ENCODE measurements at places on chromosomes 16 and 17.
A peak's percentile ranks its signal among the peaks of the same experiment; 100 is the strongest.

DNA sequence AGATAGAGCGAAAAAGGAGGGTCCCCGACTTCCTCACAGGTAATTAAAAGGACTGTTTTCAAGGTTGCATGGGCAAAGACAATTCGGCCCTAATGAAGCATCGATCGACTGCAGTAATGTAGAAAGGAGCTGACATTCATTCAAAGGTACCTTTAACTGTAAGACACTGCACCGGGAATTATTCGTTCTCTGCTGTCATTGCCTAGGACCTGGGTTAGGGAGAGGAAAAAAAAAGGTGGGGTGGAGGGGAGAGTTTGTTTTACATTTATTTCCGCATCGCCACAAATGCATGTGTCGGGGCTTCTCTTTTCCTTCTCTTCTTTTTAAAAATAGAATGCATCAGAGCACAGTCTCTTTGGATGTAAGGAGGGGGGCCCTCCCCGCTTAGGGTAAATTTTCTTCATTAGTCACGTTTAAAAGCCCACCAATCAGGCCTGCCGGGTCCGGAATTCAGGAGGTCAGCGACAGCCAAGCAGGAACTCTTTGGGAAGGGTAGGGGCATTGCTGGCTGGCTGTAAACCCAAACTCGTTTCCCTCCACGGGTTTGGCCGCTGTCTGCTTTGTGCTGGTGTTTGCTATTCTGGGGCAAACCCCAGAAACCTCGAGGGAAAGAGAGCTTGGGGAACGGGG lies 496.2 kb upstream of the ZFHX3 start:
- no peak for DNase-seq

DNA sequence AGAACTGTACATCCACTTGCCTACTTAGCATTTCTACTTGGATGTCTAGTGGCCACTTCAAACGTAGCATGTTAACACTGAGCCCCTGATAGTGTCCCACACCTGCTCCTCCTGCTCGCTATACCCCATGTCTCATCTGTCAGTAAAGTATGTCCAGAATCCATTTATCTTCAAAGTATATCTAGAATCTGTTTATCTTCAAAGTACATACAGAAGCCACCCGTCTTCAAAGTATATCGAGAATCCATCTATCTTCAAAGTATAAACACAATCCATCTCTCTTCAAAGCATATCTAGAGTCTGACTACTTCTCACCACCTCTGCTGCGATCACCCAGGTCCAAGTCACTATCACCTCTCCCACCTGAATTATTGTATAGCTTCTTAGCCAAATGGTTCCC lies 43.8 kb downstream of the MYO1D start:
- no peak for DNase-seq

DNA sequence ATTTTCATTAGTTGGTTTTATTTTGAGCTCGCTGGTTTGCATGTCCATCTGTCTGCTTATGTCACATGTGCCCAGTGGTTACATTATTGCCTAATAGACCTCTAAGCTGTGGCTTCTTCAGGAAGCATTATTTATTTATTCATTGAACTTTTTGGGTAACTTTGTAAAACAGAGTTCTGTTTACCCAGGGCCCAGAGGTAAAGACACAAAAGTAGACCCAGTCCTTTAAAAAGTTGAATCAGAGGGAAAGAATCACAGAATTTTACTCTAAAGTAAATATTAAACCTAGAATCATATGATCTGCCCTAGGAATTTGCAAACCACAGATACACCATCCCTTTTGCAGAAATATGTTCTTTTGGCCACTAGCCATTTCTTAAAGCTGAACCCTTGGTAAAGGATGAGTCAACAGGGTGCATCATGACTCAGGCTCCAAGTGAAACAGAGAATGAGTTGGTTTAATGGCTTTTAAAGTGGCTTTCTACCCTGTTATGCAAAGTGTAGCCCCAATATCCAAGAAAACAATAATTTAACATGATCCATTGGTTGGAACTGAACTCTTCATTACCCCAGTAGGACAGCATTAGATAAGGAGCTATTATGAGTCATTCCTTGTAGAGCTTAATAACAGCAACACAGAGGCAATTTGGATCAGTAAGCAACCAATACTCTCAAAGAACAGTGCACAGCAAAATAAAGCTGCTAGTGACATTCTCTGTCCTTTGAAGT lies 236.3 kb downstream of the KCNJ2 start:
- DNase-seq = no peak

- DNase-seq = peak; percentile 30
These were observed at the start of gene LITAF for GRCh38 chr16:11586856-11587642. TSS of gene LITAF (minus strand) at chr16:11586919. CDS start at chr16:11556730, 30,189 bp downstream.

GRCh38 chr16:67156143-67156844 lies 3.4 kb downstream of the TRADD start:
- DNase-seq = no peak

GRCh38 chr16:16059160-16059559 lies 109.7 kb downstream of the ABCC1 start:
- no peak for DNase-seq

- no peak for DNase-seq
These were observed 165.6 kb downstream of the RAB11FIP4 start for GRCh38 chr17:31556969-31557645.

DNA sequence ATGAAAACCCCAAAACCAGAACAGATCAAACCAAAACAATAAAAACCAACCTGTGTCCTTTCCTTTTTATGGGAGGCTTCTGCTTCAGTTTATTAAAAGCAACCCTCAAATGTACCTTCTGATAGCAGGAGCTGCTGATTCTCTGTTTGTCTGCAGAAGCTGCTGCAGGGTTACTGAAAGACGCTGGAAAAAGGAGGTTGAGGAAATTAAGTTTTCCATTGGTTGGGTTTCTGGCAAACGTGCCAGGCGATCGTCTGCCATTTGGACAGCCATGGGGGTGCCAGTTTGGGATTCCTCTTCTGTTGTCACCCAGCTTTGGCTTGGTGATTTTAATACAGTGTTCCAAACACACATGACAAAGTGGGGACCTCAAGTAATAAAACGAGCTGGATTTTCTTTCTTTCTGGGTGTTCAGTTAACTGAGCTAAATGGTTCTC lies 185.4 kb upstream of the ZFHX3 start:
- no peak for DNase-seq

DNA sequence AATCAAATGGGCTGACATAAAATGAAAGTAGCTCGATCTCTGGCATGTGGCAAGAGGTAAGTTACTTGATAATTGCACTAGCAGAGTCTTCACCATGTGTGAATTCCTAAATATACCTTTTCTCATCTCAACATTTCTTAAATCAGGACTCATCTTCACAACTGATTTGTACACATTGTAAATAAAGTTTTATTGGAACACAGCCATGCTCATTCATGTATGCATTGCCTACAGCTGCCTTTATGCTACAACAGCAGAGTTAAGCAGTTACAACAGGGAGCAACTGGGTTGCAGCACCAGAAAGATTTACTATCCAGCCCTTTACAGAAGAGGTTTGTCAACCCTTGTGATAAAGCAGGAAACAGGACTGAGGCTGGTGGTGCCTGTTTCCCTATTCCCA lies 48.1 kb downstream of the ARHGAP17 start:
- no peak for DNase-seq

DNA sequence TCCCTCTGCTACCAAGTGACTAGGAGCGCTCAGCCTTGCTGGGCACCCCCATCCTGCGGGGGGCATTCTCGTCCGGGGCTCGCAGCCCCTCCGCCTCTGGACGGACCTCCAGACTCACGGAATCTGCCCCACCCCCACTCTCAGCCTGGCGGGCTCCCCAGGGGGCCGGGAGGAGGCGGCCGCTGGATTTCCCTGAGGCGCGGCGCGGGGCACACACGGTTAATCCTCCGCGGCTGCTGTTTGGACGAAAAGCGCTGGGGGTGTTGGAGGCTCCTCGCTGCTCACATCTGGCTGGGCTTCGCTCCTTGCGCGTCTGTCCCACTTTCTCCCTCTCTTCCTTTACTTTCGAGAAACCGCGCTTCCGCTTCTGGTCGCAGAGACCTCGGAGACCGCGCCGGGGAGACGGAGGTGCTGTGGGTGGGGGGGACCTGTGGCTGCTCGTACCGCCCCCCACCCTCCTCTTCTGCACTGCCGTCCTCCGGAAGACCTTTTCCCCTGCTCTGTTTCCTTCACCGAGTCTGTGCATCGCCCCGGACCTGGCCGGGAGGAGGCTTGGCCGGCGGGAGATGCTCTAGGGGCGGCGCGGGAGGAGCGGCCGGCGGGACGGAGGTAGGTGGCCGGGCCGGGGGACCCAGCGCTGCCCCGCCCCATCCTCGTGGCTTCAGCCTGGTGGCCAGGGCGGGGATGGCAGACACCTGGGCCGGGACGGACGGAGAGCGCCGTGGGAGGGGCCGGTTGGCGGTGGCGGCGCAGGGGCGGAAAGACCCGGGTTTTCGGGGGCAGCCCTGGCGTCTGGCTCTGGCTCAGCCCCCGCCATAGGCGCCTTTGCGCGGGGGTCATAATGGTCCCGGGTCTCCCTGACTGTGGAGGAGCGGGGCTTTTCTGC lies at the start of gene C1QTNF1:
Gene C1QTNF1 (plus strand): TSS at position 284 of the 886 bp plus-strand sequence. CDS start 19,800 bp downstream, outside the sequence.
- DNase-seq = no peak

- no peak for DNase-seq
These were observed 395.0 kb upstream of the SOX9 start for GRCh38 chr17:71725811-71726210.

DNA sequence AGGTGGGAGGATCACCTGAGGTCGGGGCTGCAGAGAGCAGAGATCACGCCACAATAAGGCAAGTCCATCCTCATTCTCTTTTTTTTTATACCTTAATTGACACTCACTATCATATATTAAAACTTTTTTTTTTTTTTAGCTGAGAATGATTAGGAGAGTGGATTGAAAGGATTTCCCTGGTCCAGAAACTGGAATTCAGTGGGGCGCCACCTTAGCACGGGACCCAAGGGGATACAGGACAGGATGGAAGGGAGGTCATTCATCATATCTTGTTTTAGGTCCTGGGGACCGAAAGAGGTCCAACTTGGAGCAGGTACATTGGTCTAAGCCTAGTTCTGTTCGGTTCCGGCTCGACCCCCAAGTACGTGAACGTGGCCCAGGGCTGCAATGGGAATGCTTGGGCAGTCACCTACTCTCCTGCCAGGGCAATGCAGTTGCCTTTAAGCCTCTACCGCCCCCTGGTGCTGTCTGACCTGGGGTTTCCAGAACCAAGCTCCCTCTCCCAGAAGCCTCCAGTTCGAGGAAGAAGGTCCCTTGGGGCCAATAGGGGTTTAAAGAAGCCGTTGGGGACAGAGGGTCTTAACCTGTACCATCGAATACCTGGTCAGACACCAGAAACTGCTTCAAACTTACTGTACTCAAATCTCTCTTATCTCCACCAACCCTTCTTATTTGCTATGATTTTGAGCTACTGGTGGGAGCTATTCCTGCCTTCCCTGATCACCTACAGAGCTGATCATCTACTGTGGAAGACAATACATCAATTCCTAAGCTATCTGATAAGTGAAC lies 19.9 kb upstream of the GPATCH8 start:
- DNase-seq = peak; percentile 6

GRCh38 chr17:72502371-72503341 lies 381.8 kb downstream of the SOX9 start:
- no peak for DNase-seq

DNA sequence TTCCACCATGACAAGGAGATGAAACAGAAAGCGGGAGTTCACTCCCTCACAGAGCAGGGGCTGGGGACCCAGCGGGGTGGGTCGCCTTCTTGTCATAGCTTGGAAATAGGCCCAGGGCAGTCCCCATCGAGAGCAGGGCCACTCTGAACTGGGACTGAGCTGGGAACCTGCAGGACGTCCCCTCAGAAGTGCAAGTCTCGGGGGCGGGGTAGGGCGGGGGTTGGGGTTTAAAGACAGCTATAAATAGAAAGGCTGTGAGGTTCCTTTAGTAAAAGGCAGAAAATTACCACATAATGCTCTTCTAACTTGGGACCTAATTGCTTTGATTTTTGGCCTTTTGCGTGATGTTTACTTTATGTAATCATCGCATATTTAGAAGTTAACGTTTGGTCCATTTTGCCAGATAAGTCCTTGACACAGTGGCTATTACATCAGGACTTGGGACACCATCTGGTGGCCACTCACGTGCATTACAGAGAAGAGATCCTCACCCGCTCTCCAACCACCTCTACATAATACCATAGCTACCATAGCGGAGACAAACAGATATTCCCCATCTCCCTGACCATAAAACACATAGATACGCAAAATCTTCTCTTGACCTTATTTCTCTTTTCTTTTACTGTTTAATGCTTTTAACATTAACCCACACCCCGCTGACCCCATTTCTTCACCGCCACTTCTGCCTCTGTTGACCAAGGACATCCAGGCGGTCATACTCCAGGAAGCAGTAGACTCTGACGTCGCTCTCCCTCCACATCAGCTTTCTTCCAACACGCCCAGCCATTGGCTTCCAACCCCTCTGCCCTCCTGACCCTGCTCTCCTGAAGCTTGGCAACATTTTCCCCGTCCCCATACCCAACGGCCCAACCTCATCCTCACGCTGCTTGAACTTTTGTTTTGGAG lies 27.5 kb upstream of the PIK3R6 start:
- DNase-seq = no peak

DNA sequence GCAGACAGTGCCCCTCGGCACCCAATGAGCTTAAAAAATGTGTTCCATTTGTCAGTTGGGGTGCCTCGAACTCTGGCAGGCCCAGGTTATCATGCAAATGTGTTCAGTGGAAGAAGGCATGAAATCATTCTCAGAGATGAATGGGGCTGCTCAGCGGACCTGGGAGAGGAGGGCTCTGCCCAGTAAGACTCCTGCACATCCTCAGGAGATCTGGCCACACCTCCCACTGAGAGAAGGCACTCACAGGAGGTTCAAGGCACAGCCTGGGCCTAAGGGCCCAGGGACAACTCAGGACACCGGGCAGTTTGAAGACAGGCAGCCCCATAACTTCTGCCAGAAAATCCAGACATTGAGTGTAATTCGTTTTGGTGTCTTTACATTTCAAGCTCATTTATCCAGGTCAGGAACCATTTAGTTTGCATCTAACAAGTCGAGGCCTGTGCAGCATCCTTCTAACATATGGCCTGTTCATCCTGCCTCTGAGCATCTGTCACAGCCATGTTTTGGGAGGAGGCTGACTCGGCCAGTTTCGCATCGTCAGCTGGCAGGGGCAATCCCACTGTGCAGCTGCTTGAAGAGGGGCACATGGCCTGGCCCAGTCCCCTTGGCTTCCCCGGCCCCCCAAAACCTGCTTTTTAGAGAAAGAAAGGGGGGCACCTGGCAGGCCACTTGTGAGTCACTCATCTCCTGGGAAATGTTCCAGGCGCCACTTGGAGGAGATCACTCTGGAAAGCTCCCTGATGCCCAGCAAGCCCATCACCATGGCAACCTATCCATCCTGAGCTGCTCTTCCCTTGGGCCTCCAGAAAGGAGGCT lies 31.2 kb upstream of the BCAR1 start:
- DNase-seq = no peak

DNA sequence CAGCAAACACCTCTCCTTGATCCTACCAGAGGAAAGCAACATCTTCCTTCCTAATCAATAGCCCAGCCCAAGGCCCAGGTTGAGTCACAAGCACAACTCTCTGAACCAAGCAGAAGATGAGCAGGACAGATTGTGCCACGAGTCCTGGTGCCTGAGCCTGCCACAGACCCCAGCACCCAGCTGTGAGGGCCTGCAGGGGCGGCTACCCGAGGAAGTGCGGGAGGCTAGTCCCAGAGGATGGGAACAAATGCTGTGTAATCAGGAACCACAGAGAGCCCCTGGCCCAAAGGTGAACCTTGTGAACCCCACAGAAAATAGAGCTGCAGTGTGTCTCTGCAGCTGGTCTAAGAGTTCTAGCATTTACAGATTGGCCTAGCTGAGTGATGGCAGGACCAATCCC lies 126.8 kb upstream of the HSBP1 start:
- no peak for DNase-seq

- DNase-seq = no peak
These were observed 19.8 kb downstream of the CARHSP1 start for GRCh38 chr16:8848939-8849391.

Data from activated CD4-positive, CD25-positive, alpha-beta regulatory T cell (primary cell).